H9 (cell line): ENCODE measurements at places on chromosomes 7 and 10. TPM values are rescaled to one million over a fixed set of nuclear protein-coding genes. Genes with fewer than 3 reads are reported as not detected.

The CCDC172 gene
- total RNA-seq: 1.3 and 1.8 TPM in 2 replicates

The MICALL2 gene
- 7.1 and 8.4 TPM in 2 replicates for total RNA-seq

The TAS2R41 gene
- not detected in 2 replicates for total RNA-seq

The SLC13A1 gene
- total RNA-seq: not detected in 2 replicates

GRCh38 chr7:1331561-1332467 lies 99.1 kb downstream of the UNCX start:
- DNase-seq: no peak

DNA sequence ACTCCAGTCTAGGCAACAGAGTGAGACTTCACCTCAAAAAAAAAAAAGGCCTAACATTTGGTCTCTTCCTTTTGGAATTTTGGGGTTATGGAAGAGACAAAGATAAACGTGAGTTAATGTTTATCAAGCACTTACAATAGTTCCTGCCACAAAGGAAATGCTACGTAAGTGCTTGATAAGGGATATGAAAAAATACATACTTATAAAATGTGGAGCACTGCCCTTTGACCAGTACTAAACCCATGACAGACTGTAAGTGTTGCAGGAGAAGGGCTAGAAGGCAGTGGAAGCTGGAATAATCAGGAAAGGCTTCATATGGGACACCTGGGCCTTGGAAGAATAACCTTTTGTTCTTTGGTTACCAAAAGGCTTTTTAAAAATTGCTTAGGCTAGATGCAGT lies 25.5 kb downstream of the TMEM248 start:
- DNase-seq: no peak

DNA sequence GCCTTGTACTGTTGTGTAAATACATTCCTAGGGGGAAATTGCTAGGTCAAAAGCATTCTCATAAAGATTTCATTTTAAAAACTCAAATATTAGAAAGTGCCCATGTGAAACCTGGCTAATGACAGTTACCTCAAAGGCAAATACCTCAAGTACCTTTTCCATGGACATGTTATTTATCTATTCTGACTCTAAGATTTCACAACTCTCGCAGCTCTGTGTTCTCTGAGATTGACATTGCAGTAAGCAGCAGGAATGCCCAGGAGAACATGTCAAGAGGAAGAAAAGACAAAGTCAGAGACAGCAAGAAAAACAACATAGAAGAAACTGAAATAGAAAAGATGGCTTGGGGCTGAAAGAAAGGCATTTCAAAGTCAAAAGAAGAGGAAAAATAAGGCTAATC lies 187.4 kb downstream of the CYP26A1 start:
- DNase-seq: no peak

- DNase-seq: peak; percentile 59
These were observed 2.9 kb downstream of the DEPP1 start for GRCh38 chr10:44975431-44976331.

DNA sequence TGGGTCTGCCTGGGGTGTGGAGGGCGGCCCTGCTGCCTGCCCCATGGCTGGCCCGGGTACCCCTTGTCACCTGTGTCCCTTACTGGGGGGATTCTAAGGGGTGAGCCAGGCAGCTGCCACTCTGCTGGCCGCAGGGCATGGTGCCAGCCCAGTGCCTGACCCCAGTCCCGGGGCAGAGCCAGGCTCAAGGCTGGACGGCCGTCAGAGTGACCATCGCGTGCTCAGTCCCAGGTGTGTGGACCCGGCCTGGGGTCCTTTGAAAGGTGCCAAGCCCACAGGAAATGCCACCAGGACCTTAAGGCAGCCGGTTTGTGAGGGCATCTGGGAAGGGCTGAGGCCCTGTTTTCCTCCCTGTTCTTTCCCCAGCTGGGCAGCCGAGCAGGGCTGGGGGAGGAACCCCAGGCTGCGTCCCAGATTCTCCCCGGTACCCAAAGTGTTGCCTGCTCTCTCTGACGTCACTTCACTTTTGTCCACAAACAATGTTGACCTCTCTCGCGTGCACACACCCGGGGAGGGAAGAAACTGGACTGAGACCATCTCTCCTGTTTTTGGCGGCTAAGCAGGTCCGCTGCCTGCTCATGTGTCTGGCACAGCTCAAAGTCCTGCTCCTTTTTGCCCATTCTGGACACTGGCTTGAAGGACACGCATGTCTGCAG lies 37.6 kb downstream of the PAPOLB start:
- no peak for DNase-seq

- DNase-seq: no peak
These were observed 96.8 kb downstream of the TMEM26 start for GRCh38 chr10:61356354-61356753.

- DNase-seq: no peak
These were observed 129.7 kb upstream of the PPP2R2D start for GRCh38 chr10:131770946-131771633.

GRCh38 chr7:123660514-123661354 lies 5.1 kb downstream of the LMOD2 start:
- no peak for DNase-seq

GRCh38 chr7:85614684-85615083 lies 427.8 kb upstream of the SEMA3D start:
- no peak for DNase-seq

GRCh38 chr10:77710081-77710551 lies 72.5 kb upstream of the KCNMA1 start:
- peak; percentile 72 for DNase-seq

GRCh38 chr10:27457966-27458365 lies 46.1 kb upstream of the RAB18 start:
- DNase-seq: no peak

GRCh38 chr7:77738871-77739270 lies 42.6 kb downstream of the RSBN1L start:
- DNase-seq: no peak

- DNase-seq: peak; percentile 62
These were observed 10.0 kb upstream of the DUSP5 start for GRCh38 chr10:110487411-110488331.

DNA sequence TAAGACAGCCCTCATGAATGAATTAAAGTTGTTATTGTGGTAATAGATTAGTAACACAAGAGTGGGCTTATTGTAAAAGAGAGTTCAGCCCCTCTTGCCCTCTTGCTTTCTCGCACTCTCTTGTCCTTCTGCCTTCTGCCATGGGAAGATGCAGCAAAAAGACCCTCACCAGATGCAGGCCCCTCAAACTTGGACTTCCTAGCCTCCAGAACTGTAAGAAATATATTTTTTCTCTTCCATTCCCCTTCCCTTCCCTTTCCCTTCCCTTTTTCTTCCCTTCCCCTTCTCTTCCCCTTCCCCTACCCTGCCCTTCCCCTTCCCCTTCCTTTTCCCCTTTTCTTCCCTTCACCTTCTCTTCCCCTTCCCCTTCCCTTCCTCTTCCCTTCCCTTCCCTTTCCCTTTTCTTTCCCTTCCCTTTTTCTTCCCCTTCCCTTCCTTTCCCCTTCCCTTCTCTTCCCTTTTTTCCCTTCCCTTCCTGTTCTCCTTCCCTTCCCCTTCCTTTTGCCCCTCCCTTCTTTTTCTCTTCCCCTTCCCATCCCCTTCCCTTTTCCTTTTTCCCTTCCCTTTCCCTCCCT lies 55.6 kb upstream of the TMEM248 start:
- DNase-seq: no peak

DNA sequence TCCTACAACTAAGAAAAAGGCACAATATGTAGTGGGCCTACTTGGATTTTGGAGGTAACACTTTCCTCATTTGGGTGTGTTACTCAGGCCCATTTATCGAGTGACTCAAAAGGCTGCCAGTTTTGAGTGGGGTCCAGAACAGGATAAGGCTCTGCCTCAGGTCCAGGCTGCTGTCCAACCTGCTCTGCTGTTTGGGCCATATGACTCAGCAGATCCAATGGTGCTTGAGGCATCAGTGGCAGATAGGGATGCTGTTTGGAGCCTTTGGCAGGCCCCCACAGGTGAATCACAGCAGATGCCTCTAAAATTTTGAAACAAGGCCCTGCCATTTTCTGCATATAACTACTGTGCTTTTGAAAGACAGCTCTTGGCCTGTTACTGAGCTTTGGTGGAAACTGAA lies 24.5 kb upstream of the OR13A1 start:
- DNase-seq: no peak

- no peak for DNase-seq
These were observed 10.4 kb upstream of the LMBR1 start for GRCh38 chr7:156903232-156903909.

DNA sequence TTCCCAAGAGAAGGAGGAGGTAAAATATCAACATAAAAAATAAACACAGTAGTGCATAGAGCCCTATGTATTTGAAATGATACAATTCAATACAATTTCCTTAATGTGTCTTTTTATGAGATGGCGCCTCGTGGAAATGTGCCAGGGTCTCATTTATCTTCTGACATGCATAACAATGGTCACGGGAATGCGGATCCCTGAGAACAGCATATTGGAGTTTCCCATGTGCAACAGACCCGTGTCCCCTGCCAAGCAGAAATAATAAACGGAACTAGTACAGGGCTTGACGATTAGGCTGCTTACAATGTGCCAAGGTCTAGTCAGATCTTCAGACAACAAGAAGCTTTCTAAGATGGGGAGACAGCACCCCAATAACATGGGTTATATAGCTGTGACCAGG lies 217.9 kb downstream of the ARHGAP21 start:
- DNase-seq: no peak

GRCh38 chr10:101481256-101481655 lies 106.8 kb downstream of the POLL start:
- no peak for DNase-seq

DNA sequence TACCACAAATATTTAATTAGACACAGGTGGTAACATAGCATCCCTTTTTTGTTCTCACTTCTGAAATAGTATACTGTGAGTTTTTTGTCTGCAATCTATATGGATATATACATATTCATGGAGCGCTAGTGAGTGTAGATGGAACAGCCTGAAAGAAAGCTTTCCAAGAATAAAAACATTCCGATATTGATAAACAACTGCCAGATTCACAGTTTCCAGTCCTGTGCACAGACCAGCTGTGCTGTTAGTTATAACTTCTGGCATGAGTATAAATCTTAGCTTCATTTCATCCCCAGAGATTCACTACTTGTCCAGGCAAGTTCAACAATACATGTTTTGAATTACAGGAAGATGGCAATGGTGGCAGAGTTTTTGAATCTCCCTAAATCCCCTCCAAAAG lies 467.1 kb upstream of the STEAP1 start:
- DNase-seq: no peak

- no peak for DNase-seq
These were observed 3.1 kb upstream of the BRI3 start for GRCh38 chr7:98278408-98278807.

DNA sequence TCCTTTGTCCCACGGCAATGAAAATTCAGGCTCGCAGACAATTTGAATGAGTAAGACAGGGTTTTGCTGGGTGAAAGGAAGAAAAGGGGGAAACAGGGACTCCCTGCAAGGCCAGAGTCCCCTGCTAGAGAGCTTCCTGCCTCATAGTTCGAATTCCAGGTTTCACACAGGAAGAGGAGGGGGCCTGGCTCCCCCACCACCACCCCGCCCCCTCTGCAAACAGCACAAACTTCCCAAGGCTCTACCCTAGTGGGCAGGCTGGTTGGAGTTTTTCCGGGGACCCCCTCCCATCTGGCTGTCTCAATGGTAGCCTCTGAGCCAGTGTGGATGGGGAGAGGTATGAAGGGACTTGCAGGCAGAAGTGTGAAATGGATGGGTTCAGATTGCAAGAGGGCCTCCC lies 57.4 kb upstream of the NEBL start:
- DNase-seq: peak; percentile 95

- no peak for DNase-seq
These were observed 349.1 kb downstream of the RPS24 start for GRCh38 chr10:78382772-78383171.

DNA sequence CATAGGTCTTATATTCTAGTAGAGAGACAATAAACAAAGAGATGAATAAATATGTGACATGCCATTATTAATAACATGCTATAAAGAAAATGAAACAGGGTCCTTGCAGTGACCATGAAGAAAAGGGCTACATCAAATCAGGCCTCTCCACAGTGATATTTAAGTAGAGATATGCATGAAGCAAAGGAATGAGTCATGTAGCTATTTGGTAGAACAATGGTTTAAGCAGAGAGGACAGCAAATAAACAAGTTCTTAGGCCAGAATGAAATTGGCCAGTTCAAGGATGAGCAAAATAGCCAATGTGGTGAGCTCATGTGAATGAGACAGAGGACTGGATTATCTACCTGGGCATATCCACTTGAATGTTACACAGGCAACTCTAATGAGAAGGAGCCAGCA lies 172.2 kb upstream of the FERD3L start:
- no peak for DNase-seq

DNA sequence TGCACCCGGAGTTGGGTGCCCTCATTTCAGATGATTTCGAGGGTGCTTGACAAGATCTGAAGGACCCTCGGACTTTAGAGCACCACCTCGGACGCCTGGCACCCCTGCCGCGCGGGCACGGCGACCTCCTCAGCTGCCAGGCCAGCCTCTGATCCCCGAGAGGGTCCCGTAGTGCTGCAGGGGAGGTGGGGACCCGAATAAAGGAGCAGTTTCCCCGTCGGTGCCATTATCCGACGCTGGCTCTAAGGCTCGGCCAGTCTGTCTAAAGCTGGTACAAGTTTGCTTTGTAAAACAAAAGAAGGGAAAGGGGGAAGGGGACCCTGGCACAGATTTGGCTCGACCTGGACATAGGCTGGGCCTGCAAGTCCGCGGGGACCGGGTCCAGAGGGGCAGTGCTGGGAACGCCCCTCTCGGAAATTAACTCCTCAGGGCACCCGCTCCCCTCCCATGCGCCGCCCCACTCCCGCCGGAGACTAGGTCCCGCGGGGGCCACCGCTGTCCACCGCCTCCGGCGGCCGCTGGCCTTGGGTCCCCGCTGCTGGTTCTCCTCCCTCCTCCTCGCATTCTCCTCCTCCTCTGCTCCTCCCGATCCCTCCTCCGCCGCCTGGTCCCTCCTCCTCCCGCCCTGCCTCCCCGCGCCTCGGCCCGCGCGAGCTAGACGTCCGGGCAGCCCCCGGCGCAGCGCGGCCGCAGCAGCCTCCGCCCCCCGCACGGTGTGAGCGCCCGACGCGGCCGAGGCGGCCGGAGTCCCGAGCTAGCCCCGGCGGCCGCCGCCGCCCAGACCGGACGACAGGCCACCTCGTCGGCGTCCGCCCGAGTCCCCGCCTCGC lies at the start of gene EGFR:
Gene EGFR, plus strand, starts transcription at position 657 of the 830 bp plus-strand sequence. CDS start 261 bp downstream, outside the sequence.
- peak; percentile 60 for DNase-seq

GRCh38 chr10:89853781-89854191 lies 152.4 kb downstream of the KIF20B start:
- peak; percentile 86 for DNase-seq

DNA sequence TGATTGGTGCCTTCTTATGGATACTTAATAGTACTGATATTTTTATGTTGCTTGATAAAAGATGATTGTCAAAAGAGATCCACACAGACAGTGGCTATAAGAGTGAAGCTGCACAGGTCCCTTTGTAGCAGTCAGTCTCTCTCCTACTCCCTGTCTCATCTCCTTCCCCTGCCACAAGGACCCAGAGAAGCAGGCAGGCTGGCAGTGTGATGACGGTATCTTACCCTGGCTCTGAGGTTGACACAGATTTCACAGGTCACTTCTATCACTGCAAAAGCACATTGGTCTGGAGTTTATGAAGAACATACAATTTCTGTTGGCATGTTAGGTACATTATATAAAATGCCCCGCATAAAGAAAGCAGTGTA lies 64.4 kb upstream of the AHR start:
- no peak for DNase-seq

- DNase-seq: no peak
These were observed 154.1 kb downstream of the LHFPL3 start for GRCh38 chr7:104482362-104483037.

- peak; percentile 76 for DNase-seq
These were observed 227.4 kb downstream of the GRID1 start for GRCh38 chr10:86139066-86139657.

- no peak for DNase-seq
These were observed 2.1 kb downstream of the SCD start for GRCh38 chr10:100349087-100349486.
